ENCODE measurements at places on chromosomes 5 and 9. TPM values are rescaled to one million over a fixed set of nuclear protein-coding genes. Genes with fewer than 3 reads are reported as not detected.

- peak overlapping the region; percentile 70 for H3K27ac ChIP-seq
Measured at GRCh38 chr9:92468206-92468605, 14.1 kb downstream of the ASPN start.

DNA sequence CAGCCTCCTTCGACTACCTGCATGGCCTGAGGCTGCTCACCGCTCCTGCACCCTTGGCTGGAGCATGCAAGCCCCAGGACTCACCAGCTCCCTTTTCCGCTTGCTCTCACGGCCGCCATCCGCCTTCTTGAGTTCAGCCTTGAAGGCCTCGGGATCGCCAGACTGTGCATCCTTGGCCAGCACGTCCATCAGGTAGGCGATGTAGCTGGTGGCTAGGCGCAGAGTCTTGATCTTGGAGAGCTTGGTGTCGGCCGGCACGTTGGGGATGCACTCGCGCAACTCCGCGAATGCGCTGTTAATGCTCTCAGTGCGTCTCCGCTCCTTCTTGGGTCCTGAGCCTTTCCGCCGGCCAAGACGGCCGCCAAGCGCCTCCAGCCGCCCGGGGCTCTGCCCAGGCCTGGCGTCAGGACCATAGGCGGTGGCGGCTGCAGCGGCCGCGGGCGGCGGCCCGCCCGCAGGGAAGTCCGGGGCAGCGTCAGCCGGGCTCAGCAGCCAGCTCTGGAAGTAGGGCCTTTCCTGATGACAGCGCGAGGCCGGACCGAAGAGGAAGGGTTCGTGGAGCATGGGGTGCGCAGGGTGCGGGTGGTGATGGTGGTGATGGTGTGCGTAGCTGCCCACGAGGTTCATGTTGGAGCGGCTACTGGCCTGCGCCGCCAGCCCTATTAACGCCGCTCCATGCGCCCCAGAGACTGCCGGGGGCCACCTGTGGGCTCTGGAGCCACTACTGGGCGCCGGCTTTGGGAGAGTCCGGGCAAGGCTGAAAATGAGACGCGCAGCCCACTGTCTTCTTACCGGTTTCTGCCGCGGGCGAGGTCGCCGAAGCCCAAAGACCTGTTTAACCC lies 424 bp downstream of the HAND1 start:
- H3K36me3 ChIP-seq = no peaks in the 10 kb centered on the region
- no peak for DNase-seq
- peaks cover 10% of the 10 kb centered on the region for H3K4me1 ChIP-seq
- H3K4me3 ChIP-seq = no peak overlapping the region
- peaks cover 75% of the 10 kb centered on the region for H3K27me3 ChIP-seq

The GALNT12 gene
- not detected for total RNA-seq

- no peak overlapping the region for H3K27ac ChIP-seq
- DNase-seq = no peak
- H3K4me3 ChIP-seq = no peak overlapping the region
- peaks cover 6% of the 10 kb centered on the region for H3K27me3 ChIP-seq
Measured at GRCh38 chr5:17796757-17797396, 162.6 kb downstream of the TAF11L14 start.

The C5orf15 gene
- total RNA-seq = 57.0 TPM

The FGD3 gene
- total RNA-seq = not detected

- H3K27ac ChIP-seq = no peak overlapping the region
- H3K27me3 ChIP-seq = peaks cover 4% of the 10 kb centered on the region
- peaks cover 34% of the 10 kb centered on the region for H3K4me1 ChIP-seq
- H3K4me3 ChIP-seq = no peak overlapping the region
Measured at GRCh38 chr5:144308906-144309670, 138.4 kb downstream of the KCTD16 start.

The SUSD1 gene
- total RNA-seq = 7.4 TPM

GRCh38 chr9:98962181-98962560 lies 18.5 kb downstream of the COL15A1 start:
- H3K36me3 ChIP-seq = peaks cover 4% of the 10 kb centered on the region
- peak; percentile 73 for DNase-seq
- H3K27me3 ChIP-seq = peaks cover 4% of the 10 kb centered on the region
- H3K4me1 ChIP-seq = peaks cover 60% of the 10 kb centered on the region
- H3K27ac ChIP-seq = peak overlapping the region; percentile 64

GRCh38 chr5:176793736-176794135 lies 16.6 kb upstream of the UNC5A start:
- H3K27me3 ChIP-seq = peaks cover 66% of the 10 kb centered on the region
- H3K36me3 ChIP-seq = no peaks in the 10 kb centered on the region
- no peak overlapping the region for H3K27ac ChIP-seq
- H3K4me3 ChIP-seq = no peak overlapping the region

DNA sequence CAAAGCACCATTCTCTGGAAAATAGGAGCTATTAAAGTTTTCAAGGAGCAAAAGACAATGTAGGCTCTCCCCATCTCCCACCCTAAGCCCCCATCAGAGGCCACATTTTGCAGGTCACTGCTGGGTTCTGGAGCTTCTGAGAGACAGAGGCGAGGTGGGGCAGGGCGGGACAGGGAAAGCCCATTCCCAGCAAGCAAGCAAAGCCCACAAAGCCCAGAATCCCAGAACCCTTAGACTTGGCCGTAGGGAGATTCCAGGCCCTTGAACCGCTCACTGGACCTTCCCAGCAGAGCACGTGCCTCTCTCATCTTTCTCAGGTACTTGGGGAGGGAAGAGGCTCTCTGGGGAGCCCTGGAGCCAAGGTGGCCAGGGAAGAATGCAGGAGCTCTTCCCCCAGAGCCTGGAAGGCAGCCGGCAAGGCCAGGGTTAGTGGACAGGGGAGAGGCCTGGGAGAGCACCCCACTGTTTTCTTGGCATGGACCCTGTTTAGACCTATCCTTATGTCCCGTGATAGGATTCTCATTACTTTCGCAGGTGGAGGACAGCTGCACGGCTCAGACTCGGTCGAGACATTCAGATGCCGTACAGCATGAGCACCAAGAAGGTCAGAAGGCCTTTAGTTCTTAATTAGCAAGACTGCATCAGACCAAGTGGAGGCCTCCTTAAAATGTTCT lies 52.4 kb downstream of the ZNF354C start:
- no peaks in the 10 kb centered on the region for H3K4me1 ChIP-seq
- no peak for DNase-seq
- H3K27me3 ChIP-seq = peaks cover 3% of the 10 kb centered on the region
- peaks cover 57% of the 10 kb centered on the region for H3K36me3 ChIP-seq
- H3K27ac ChIP-seq = no peak overlapping the region

DNA sequence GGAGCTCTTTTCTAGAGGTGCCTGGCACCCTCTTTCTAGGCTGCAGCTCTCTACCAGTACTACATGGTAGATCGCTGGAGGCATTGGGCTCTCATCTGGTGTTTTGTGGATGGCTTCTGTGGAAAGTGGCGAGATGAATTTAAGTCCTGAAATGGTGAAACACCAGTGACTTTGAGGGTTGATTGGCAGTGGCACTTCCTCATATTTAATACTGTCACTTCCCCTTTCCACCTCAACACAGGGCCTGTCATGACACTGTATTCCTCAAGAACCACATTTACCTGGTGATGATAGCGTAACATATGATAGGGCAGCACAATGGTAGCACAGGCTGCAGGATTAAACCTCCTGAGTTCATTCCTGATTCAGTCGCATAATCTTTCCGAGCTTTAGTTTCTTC lies 132.1 kb downstream of the KDM4C start:
- no peaks in the 10 kb centered on the region for H3K27me3 ChIP-seq
- DNase-seq = no peak
- H3K4me3 ChIP-seq = no peak overlapping the region
- no peaks in the 10 kb centered on the region for H3K4me1 ChIP-seq
- no peak overlapping the region for H3K27ac ChIP-seq
- H3K36me3 ChIP-seq = no peaks in the 10 kb centered on the region

GRCh38 chr9:3509926-3510325 lies 15.9 kb downstream of the RFX3 start:
- H3K4me3 ChIP-seq = no peak overlapping the region
- H3K27ac ChIP-seq = no peak overlapping the region
- no peak for DNase-seq
- peaks cover 27% of the 10 kb centered on the region for H3K4me1 ChIP-seq
- no peaks in the 10 kb centered on the region for H3K27me3 ChIP-seq
- H3K36me3 ChIP-seq = no peaks in the 10 kb centered on the region

The RC3H2 gene
- total RNA-seq = 41.1 TPM

The SLC6A18 gene
- total RNA-seq = not detected

- no peak for DNase-seq
- H3K27ac ChIP-seq = no peak overlapping the region
- H3K4me3 ChIP-seq = no peak overlapping the region
- H3K27me3 ChIP-seq = no peaks in the 10 kb centered on the region
- H3K36me3 ChIP-seq = peaks cover 45% of the 10 kb centered on the region
Measured at GRCh38 chr9:132062806-132063205, 16.9 kb downstream of the MED27 start.

DNA sequence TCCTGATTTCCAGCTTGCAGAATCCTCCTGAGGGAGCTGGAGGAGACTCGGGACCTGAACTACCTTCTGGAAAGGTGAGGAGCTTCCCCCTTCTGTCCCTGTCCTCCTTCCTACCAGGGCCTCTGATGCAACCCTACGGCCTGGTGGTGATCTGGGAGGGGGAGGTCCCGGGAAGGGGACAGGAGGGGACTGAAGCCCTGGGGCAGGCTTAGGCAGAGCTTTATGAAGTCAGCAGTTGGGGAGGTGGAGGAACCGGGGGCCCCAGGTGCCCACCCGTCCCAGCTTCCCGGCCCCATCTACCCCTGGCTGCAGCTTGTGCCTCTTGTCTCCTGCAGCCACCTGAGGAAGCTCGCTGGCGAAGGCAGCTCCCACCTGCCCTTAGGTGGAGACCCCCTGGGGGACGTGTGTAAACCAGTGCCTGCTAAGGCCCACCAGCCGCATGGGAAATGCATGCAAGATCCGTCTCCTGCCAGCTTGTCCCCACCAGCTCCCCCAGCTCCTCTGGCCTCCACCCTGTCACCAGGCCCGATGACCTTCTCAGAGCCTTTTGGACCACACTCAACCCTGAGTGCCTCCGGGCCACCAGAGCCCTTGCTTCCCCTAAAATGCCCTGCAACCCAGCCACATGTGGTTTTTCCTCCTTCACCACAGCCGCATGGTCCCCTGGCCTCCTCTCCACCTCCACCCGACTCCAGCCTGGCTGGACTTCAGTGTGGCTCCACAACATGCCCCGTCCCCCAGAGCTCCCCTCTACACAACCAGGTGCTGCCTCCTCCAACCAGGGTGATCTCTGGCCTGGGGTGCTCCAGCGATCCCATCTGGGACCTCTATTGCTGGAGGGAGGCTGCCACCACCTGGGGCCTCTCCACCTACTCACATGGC lies 2.1 kb downstream of the SPATA31E1 start:
- DNase-seq = no peak
- peaks cover 8% of the 10 kb centered on the region for H3K4me1 ChIP-seq

The EDIL3 gene
- 1.9 TPM for total RNA-seq

The PTPA gene
- 172 TPM for total RNA-seq

DNA sequence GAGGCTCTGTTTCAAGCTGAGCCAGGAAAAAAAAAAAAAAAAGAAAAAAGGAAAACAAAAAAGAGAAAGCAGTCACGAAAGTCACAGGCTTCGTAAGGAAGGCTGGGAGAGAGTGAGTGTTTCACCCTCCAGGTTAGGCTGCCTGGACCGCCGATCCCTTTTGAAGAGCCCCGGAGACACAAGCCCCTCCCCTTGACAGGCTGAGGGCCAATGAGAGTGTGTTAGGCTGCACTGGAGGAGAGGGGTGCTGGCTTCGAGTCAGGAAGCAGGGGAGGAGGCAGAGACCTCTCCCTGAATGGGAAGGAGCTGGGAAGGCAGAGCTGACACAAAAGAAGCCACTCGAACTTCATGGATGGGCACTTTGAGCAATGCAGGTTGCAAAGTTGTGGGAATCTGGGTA lies at the start of gene NMUR2:
TSS of gene NMUR2 (minus strand) at position 135 of the 400 bp plus-strand sequence. CDS start 166 bp downstream, outside the sequence.
- H3K4me3 ChIP-seq = no peak within 1 kb of the TSS
- no peak for DNase-seq
- no peaks in the 10 kb centered on the region for H3K27me3 ChIP-seq
- no peaks in the 10 kb centered on the region for H3K36me3 ChIP-seq
- H3K27ac ChIP-seq = no peak within 1 kb of the TSS

The LCP2 gene
- total RNA-seq = not detected
